ENCODE measurements at places on chromosomes 7 and 10. TPM values are rescaled to one million over a fixed set of nuclear protein-coding genes. Genes with fewer than 3 reads are reported as not detected.
A peak's percentile ranks its signal among the peaks of the same experiment; 100 is the strongest.

DNA sequence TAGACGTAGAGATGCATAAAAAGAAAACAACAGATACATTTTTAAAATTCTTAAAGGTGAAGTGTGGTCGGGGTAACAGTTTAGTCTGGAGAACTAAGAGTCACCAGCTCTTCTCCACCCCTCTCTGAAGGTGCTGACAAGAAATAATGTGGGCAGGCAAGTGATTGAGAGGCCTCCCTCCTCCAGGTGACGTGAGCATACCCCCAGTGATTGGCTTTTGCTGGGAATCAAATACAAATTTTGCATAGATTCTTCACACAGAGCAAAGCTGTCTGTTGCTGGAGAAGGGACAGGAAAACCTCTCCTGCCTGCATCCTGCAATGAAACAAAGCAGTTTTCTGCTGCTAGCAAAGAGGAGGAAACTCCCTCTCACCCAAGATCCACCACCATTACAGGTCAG is 115.0 kb downstream of the DGKB start:
- no peaks in the 10 kb centered on the region for H3K4me1 ChIP-seq
- H3K27me3 ChIP-seq = no peaks in the 10 kb centered on the region
- H3K27ac ChIP-seq = no peak overlapping the region
- no peaks in the 10 kb centered on the region for H3K36me3 ChIP-seq

The CDHR3 gene
- 0.32 TPM for total RNA-seq

DNA sequence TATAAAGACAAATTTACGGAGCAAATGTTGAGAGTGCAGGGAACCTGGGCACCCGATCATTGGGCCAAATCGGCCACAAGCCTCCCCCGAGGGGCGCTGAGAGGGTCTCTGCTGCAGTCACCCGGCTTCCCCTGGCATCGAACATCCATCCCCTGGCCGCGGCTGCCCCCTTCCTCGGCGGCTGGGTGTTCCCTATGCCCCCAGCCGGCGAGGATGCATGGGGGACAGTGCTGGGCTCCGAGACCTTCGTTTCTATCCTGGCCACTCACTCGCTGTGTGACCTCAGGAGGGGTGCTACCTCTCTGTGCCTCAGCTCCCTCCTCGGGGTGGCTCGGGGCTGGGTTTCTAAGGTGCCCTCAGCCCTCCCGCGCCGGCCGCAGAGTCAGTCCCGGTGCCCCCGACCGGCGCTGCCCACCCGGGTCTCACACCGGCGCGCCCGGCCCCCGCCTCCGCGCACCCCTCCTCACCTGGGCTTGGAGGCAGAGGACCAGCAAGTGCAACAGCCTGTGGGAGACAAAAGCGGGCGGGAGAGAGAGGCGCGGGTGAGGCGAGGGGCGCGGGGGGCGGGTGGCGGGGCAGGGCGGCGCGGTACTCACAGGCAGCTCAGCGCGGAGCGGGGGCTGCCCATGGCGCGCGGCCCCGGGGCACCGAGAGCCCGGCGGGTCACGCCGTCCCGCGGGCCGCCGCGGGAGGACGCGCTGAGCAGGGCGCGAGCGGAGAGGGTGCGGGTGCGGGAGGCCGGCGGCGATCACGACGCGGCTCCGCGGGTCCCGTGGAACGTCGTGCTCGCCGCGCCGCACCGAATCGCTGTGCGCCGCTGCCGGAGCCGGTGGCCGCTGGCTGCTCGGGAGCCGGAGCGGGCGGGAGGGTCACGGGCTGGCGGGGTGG is at the start of gene FGF8:
Gene FGF8, minus strand, starts transcription at position 842 of the 888 bp plus-strand sequence. Its CDS starts 214 bp downstream, at position 628.
- no peak for DNase-seq
- no peak within 1 kb of the TSS for H3K27ac ChIP-seq
- H3K4me3 ChIP-seq = no peak within 1 kb of the TSS
- no peaks in the 10 kb centered on the region for H3K36me3 ChIP-seq

The LRGUK gene
- 0.08 TPM for total RNA-seq

DNA sequence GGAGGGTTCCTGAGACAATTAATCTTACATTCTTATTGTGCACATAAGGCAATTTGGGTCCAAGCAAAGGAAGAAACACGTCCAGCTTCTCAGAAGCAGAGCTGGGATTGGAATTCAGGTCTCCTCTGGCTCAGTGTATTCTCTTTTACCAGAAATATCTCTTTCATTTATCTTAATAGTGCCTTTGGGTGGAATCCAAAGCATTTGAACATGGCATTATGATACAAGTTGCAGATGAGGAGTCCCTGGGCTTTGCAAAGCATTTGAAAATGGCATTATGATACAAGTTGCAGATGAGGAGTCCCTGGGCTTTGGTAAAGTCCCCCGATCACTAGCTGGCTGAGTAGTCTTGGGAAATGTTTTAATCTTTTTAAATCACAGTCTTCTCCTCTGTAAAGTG is 30.0 kb upstream of the PTN start:
- H3K27me3 ChIP-seq = no peaks in the 10 kb centered on the region
- no peak overlapping the region for H3K27ac ChIP-seq
- no peaks in the 10 kb centered on the region for H3K36me3 ChIP-seq
- H3K4me3 ChIP-seq = no peak overlapping the region
- DNase-seq = no peak

- no peak overlapping the region for H3K27ac ChIP-seq
- peaks cover 4% of the 10 kb centered on the region for H3K4me1 ChIP-seq
- H3K4me3 ChIP-seq = no peak overlapping the region
- H3K27me3 ChIP-seq = no peaks in the 10 kb centered on the region
These were observed 49.1 kb downstream of the DOCK4 start for GRCh38 chr7:112157072-112157471.

The PCDH15 gene
- not detected for total RNA-seq

GRCh38 chr7:107661081-107661864 is 645 bp downstream of the SLC26A4 start:
- peak overlapping the region; percentile 67 for H3K4me3 ChIP-seq
- no peaks in the 10 kb centered on the region for H3K36me3 ChIP-seq
- peaks cover 68% of the 10 kb centered on the region for H3K27me3 ChIP-seq
- H3K4me1 ChIP-seq = peaks cover 22% of the 10 kb centered on the region

GRCh38 chr10:122194251-122194650 is 76.8 kb upstream of the BTBD16 start:
- no peaks in the 10 kb centered on the region for H3K36me3 ChIP-seq
- no peak overlapping the region for H3K27ac ChIP-seq
- no peaks in the 10 kb centered on the region for H3K4me1 ChIP-seq
- H3K4me3 ChIP-seq = no peak overlapping the region

DNA sequence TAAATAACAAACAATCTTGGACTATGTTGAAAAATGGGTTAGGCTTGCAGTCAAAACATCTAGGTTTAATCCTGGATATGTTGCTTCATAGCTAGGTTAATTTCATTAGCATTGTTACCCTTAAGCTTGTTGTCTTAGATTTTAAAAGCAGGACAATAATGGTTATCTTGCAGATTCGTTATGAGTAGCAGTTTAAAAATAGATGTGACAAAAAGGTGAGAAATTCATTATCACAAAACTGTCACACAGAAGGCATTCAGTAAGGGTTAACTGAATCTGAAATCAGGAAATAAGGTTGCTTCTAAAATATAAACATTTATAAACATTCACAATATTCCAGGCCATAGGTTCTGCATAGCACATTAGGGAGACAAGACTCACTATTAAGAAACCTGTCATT is 429.2 kb upstream of the ETV1 start:
- no peaks in the 10 kb centered on the region for H3K27me3 ChIP-seq
- H3K36me3 ChIP-seq = no peaks in the 10 kb centered on the region
- no peaks in the 10 kb centered on the region for H3K4me1 ChIP-seq

DNA sequence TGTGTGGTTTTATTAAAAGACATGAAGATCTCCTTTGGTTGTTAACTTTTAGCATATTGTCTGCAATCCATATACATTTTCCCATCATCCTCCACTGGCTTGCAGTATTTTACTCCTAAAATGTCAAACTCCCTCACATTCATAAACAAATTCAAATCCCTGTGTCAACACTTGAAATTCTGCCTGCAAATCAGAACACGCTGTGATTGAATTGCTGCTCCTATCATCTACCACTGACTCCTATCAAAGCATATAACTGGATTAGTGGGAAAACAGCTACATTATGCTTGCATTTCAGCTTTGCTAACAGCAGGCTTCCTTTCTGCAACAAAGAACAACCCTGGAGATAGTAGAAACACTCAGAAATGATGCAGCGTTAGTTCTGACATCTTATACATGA is 281.8 kb upstream of the HGF start:
- H3K27me3 ChIP-seq = no peaks in the 10 kb centered on the region
- no peak overlapping the region for H3K27ac ChIP-seq
- H3K36me3 ChIP-seq = no peaks in the 10 kb centered on the region
- H3K4me1 ChIP-seq = no peaks in the 10 kb centered on the region
- no peak overlapping the region for H3K4me3 ChIP-seq

DNA sequence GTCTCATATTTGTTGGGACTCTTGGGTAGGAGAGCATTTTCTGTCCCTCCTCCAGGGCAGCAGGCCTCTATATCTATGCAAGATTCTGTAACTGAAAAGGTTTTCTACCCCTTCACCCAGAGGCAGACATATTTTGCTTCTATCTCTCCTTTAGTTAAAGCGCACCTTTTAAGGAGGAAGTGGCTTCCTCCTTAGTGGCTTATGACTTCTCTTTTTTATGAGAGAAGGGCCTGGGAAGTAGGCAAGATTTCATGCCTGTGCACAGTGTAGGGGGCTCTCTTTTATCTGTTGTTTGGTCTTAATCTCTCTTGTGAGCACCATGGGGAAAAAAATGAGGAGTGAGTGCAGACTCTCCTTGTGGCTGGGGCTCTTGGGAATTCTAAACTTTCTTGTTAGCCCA is 122.1 kb downstream of the LRMDA start:
- H3K27me3 ChIP-seq = no peaks in the 10 kb centered on the region
- H3K36me3 ChIP-seq = no peaks in the 10 kb centered on the region
- no peak for DNase-seq
- no peaks in the 10 kb centered on the region for H3K4me1 ChIP-seq

GRCh38 chr7:128968624-128969023 is 30.9 kb downstream of the IRF5 start:
- H3K4me1 ChIP-seq = peaks cover 5% of the 10 kb centered on the region
- H3K36me3 ChIP-seq = peaks cover 92% of the 10 kb centered on the region
- H3K27ac ChIP-seq = no peak overlapping the region
- H3K4me3 ChIP-seq = no peak overlapping the region

DNA sequence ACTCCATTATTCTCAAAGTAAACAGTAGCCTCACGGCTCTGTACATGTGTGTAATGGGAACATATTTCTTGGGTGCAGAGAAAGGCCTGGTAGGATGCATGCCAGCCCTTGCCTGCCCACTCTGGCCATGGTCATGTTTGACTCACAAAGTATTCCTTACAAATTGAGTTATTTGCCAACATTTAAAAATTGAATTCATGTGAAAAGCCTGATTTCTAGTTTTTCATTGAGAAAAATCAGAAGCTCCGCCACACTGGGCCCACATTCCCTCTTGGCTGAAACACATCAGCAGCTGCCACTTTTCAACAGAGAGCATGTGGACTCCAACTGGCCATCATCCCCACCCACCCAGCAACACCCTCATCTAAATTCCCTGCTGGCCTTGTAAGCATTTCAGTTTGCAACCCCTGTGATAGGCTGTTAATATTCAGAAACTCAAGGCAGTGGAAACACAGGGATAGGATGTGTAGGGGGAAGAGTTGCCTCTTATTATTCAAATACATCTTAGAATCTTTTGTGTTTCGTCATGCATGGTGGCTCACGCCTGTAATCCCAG is 40.9 kb downstream of the CDH23 start:
- DNase-seq = no peak
- H3K4me1 ChIP-seq = peaks cover 18% of the 10 kb centered on the region
- H3K27ac ChIP-seq = no peak overlapping the region
- H3K36me3 ChIP-seq = no peaks in the 10 kb centered on the region

DNA sequence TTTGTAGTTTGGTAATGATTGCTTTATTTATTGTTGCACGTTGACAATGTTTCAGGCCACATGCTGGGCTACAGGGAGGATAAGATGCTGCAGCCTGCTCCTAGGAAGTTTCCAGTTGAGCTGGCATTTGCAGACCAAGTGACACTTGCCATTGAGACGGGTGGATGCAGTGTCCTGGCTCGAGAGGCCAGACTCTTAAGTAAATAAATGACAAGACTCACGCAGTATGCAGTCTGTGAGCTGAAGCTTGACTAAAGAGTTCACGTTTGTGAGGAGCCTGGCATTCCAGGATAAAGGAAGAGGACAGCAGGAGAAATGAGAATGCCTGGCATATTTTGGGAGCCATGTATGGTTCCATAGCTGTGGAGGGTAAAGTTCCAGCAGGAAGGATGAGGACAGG is 105.8 kb downstream of the BAMBI start:
- no peak overlapping the region for H3K4me3 ChIP-seq
- H3K36me3 ChIP-seq = no peaks in the 10 kb centered on the region
- H3K27ac ChIP-seq = no peak overlapping the region
- H3K27me3 ChIP-seq = peaks cover 24% of the 10 kb centered on the region

The AKR1C1 gene
- 232 TPM for total RNA-seq

DNA sequence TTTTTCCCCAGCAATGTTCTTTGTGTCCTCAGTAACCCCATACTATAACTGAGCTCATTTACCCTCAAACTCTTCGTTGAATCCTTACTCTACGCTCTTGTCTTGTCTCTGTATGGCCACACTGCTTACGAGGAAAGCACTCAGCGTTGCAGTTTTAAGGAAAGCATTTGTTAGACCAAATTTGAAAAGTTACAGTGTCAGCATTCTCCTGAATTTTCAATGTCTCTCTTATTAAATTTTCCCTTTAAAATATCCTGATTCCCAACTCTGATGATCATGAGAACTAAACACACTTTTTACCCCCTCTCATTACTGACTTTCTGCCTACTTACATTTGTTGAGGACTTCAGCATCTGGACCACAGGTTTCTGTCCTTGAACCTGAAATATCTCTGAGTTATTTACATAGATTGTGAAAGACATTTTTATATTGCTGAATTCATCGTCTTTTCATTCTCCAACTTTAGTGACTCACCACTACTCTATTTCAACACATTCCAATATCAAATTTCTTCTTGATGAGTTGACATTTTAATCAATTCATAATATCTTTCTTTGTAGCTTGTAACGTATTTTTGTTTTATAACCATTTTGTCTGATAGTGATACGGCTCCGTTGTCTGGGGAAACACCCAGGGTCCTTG is 19.8 kb upstream of the VWDE start:
- H3K27me3 ChIP-seq = no peaks in the 10 kb centered on the region
- H3K4me1 ChIP-seq = no peaks in the 10 kb centered on the region
- H3K27ac ChIP-seq = no peak overlapping the region
- H3K36me3 ChIP-seq = no peaks in the 10 kb centered on the region
- DNase-seq = no peak

DNA sequence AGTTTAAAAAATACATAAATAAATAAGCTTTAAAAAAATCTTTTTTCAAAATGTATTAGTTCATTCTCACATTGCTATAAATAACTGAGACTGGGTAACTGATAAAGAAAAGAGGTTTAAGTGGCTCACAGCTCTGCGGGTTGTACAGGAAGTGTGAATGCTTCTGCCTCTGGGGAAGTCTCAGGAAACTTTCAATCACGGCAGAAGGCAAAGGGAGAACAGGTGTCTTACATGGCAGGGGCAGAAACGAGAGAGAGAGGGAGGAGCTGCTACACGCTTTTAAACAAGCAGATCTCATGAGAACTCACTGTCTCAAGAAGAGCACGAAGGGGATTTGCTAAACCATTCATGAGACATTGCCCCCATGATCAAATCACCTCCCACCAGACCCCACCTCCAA is 114.6 kb downstream of the DNAJC1 start:
- H3K4me3 ChIP-seq = no peak overlapping the region
- H3K36me3 ChIP-seq = peaks cover 24% of the 10 kb centered on the region
- no peaks in the 10 kb centered on the region for H3K4me1 ChIP-seq
- H3K27me3 ChIP-seq = no peaks in the 10 kb centered on the region

Measured in esophagus squamous epithelium (tissue), 5 donors.